ENCODE measurements at places on chromosomes 5 and 9.

- no peak for DNase-seq
Observed at GRCh38 chr9:13608451-13608850, 329.0 kb upstream of the MPDZ start.

DNA sequence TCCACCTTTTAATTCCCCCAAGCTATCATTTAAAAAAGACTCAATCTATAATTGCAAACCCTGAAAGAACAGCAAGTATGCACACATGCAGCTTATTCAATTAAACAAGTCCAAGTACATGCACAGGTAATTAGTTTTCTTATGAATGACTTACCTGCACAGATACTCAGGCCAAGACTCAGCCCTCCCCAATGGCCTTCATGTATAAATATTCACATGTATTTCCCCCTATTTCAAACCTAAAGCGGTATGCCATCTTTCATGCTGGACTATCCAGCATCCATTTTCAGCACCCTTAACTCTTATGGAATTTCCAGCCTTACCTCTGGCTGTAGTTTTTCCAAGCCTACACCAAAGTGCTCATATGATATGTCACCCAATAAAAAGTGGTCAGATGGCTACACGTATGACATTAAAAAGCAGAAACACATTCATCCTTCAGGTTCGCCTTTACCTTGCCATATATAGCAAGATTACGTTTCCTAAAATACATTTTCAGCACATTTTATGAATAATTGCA is 205.5 kb downstream of the MEF2C start:
- no peak for DNase-seq

- no peak for DNase-seq
Observed at GRCh38 chr5:78472469-78473106, 112.2 kb downstream of the SCAMP1 start.

- no peak for DNase-seq
Observed at GRCh38 chr9:89523948-89524347, 26.0 kb upstream of the SEMA4D start.

DNA sequence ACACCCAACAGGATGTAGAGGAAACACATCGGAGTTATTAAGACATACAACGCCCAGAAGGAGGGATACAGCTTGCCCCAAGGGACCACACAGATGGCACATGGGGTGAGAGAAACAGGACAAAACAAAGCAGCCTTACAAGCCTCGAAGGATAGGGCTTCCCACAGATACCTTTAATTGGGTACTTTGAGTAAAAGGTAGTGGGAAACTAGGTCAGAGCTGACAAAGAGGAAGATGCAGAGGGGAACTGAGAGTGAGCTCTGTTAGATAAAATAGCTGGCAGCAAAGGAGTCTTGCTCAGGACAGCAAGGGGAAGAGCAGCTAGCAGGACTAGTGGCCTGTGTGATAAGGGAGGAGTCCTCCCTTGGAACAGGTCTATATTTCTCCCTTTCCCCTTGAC is 48.2 kb downstream of the OTP start:
- DNase-seq: no peak

- no peak for DNase-seq
Observed at GRCh38 chr5:4880304-4880741, 259.8 kb upstream of the ADAMTS16 start.

- no peak for DNase-seq
Observed at GRCh38 chr5:2913281-2913680, 161.8 kb upstream of the IRX2 start.

DNA sequence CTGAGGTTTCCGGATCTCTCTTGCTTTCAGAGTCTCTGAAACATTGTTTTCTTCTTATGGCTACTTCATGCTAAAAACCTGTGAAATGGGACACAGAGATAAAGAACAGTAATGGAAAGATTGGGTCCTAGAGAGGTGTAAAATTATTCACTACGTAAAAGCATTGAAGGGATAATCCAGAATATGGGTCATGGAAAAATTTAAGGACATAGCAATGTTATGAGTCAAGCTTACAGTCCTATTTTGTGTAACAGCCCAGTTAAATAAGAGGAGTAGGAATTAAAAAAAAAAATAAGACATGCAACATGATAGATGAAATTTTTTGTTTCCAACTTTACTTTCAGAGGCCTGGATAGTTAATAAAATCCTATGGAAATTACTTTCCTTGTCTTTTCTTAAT is 61.9 kb upstream of the ELL2 start:
- DNase-seq: no peak

DNA sequence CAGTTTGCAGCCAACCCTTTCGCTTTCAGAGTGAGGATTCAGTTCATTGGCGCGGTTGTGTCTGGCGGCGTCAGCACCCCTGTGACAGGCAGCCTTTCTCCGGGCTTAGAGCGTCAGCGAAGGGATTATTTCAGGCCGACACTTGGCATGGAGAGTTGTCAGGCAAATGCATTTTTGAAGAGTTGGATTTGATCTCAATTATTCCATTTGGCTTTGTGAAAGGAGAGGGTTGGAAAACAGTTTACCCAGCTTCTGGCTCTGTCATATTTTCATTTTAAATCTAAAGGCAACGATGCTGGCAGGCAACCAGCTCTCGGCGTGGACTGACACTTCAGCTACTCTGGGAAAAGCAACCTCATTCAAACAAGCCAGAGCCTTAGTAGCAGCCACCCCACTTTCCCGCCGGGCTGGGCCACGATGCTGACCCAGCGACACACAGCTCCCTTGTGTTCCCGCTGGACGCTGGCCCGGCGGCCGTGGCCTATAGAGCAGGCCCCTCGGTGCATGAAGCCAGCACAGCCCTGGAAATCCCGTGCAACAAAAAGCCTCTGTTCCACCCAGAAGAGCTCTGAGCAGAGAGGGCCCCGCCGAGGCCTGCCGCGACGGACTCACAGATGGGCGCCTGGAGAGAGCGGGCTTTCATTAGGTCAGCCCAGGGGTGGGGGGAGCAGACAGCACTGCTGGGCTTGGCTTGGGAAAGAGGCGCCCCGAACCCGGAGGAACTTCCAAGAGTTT is 28.9 kb upstream of the LPCAT1 start:
- no peak for DNase-seq
